CD4-positive, CD25-positive, alpha-beta regulatory T cell (primary cell): ENCODE measurements at places on chromosomes 12 and 14. TPM values are rescaled to one million over a fixed set of nuclear protein-coding genes. Genes with fewer than 3 reads are reported as not detected.

The PIGH gene
- polyA plus RNA-seq, result 46.2 TPM

The DNAJC22 gene
- not detected for polyA plus RNA-seq

The GPR135 gene
- polyA plus RNA-seq, result 0.37 TPM

The KRT82 gene
- polyA plus RNA-seq, result not detected

The ADGRD1 gene
- polyA plus RNA-seq, result not detected

The OR4E2 gene
- not detected for polyA plus RNA-seq

The AQP2 gene
- not detected for polyA plus RNA-seq

The RNASE3 gene
- not detected for polyA plus RNA-seq

The RNASE1 gene
- polyA plus RNA-seq, result not detected

The SIX6 gene
- polyA plus RNA-seq, result not detected

The TAS2R7 gene
- polyA plus RNA-seq, result not detected

The AVPR1A gene
- not detected for polyA plus RNA-seq

The HPD gene
- polyA plus RNA-seq, result not detected

The MAP3K9 gene
- 1.1 TPM for polyA plus RNA-seq

The CRIP2 gene
- polyA plus RNA-seq, result 131 TPM

The MMP17 gene
- polyA plus RNA-seq, result 0.51 TPM

The TRMT61A gene
- polyA plus RNA-seq, result 7.1 TPM

The SMIM41 gene
- not detected for polyA plus RNA-seq

The BIN2 gene
- 236 TPM for polyA plus RNA-seq

The CNPY2 gene
- 139 TPM for polyA plus RNA-seq

The EPYC gene
- polyA plus RNA-seq, result not detected

The OR4E1 gene
- polyA plus RNA-seq, result not detected

The ITGB7 gene
- 279 TPM for polyA plus RNA-seq
